Umbilical cord (tissue), 2 donors: ENCODE measurements at places on chromosomes 7 and 10.

DNA sequence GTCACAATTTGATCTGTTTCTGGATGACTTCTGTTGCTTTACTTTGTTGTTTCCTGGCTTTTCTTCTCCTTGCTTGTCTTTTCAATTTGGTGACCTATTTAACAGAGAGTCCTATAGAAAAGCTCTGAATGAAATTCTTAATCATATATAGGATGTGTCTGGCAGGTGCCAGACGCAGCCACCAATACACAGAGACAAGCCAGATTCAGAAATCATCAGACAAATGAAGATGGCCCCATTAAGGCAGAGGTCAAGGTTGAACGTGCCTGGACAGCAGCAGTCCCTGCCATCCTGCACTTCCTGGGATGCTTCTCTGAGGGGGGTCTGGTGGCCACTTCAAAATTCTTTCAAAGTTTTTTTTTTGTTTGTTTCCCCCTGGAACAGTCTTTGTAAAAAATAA lies 846.7 kb upstream of the COBL start:
- no peak for DNase-seq

DNA sequence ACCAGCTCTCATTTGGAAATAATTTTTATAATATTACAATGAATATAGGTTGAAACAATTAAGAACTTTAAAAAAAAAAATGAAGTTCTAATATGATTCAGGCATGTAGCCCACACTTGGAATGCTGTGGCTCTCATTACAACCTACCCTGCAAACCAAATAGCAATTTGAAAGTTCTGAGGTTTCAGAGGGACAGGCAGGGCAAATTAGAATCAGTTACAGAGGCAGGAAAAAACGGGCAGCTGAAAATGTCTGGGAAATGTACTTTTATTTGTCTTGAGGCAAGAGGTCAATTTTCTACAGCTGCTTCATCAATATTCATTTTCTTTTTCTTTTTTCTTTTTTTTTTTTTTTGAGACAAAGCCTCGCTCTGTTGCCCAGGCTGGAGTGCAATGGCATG lies 95.3 kb downstream of the PIP4K2A start:
- DNase-seq, result no peak

- DNase-seq, result no peak
Observed at GRCh38 chr7:155352076-155352752, 54.5 kb downstream of the INSIG1 start.

DNA sequence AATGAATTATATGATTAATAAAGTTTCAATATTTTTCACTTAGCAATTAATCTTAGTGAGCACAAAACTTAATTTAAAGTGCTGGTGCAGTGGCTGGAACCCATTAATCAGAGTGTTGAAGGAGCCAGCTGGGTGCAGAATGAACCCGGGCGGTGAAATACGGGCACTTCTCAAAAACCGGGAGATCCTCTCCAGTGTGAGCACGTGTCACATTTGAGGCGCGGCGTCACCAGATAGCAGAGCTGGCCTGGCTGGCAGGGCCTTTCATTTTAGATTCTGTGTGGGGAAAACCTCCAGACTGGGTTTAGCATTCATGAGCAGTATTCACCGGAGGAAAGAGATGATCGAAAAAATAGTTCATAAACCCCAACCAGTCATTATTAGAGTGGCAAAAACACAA lies 34.5 kb upstream of the CTBP2 start:
- DNase-seq, result no peak

GRCh38 chr10:91513598-91514424 lies 103.7 kb downstream of the HECTD2 start:
- DNase-seq, result peak; percentile 15
